ENCODE measurements at places on chromosomes 2 and 18.
A peak's percentile ranks its signal among the peaks of the same experiment; 100 is the strongest.

DNA sequence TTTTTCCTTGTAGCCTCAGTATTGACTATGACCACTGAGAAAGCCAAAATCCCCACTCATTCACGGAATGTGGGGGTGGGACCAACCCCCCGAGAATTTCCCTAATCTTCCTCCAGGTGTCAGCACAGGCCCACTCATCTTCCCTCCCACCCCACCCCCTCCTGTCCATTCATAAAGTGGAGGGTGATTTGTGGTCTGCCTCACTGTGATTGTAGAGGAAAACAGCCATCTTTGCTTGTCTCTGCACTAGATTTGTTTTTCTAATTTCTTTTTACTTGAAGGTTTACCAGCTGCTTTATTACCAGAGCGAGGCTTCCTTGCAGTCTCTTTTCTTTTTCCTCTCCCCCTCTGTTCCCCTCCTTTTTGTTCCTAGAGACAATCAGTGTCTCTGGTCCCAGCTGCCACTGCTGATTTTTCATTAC is 171.8 kb downstream of the ICOS start:
- peak; percentile 5 for DNase-seq

- no peak for DNase-seq
Measured at GRCh38 chr2:27256855-27257454, 5.9 kb downstream of the SLC30A3 start.

- DNase-seq: no peak
Measured at GRCh38 chr2:204207866-204208265, 271.3 kb downstream of the ICOS start.

GRCh38 chr2:99860720-99861375 is 281.5 kb downstream of the AFF3 start:
- no peak for DNase-seq

- no peak for DNase-seq
Measured at GRCh38 chr2:222866358-222866960, 5.6 kb downstream of the ACSL3 start.
